ENCODE measurements at places on chromosomes 2 and 18.

GRCh38 chr18:28607991-28608390 lies 431.1 kb upstream of the CDH2 start:
- DNase-seq: no peak

DNA sequence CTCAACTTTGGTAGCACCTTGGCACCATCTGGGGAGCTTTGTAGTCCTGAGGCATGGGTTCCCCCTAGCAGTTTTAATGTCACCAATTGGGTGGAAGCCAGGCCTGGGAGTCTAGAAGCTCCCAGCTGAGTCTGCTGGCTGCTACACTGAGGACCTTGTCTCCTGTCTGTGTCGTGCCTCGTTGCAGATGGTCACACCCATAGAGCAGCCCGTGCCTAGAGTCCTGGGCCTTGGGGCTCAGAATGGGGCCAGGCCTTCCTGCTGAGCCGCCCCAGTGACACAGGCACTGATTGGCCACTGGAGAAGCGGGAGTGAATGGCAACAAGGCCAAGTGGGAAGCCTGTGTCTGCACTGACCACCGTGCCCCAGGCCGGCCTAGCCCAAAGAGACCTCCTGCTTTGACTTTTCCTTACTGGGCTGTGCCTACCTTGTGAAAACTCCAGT lies 113.2 kb downstream of the SH3RF3 start:
- no peak for DNase-seq

GRCh38 chr2:7771781-7772180 lies 854.6 kb downstream of the RNF144A start:
- DNase-seq: no peak

DNA sequence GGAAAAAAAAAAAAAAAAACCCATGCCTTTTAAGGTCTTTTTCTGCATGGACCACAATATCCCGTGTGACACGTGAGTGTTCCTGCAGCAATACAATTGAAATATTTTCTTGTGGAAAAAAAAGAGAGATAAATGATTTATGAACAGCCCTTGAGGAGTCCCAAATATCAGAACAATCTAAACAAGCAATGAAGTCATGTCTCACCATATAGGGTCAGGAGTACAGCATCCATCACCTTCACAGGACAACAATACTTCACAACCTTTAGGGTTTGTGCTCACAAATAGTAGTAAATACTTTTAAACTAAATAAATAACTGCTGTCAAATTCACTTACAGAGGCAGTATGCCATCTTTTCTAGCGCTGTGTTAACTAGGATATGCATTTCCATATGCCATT lies 87.9 kb downstream of the ZEB2 start:
- DNase-seq: no peak

DNA sequence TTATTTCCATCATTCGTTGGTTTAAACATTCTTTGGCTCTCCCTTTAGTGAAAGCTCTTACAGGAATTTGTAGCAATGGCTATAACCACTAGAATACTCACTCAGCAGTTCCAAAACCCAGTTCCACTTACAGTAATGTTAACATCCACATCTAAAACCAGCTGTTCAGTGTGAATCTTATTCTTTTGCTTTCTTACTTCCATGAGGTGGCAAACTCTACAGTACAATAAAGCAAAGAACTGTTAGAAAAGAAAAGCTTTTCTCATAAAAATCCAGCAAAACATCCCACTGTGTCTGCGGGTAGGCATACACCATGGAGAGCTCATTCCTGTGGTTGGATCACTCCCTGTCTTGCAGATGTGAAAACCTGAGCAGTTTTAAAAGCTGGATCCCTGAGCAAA lies 147.1 kb downstream of the ARHGAP28 start:
- no peak for DNase-seq

DNA sequence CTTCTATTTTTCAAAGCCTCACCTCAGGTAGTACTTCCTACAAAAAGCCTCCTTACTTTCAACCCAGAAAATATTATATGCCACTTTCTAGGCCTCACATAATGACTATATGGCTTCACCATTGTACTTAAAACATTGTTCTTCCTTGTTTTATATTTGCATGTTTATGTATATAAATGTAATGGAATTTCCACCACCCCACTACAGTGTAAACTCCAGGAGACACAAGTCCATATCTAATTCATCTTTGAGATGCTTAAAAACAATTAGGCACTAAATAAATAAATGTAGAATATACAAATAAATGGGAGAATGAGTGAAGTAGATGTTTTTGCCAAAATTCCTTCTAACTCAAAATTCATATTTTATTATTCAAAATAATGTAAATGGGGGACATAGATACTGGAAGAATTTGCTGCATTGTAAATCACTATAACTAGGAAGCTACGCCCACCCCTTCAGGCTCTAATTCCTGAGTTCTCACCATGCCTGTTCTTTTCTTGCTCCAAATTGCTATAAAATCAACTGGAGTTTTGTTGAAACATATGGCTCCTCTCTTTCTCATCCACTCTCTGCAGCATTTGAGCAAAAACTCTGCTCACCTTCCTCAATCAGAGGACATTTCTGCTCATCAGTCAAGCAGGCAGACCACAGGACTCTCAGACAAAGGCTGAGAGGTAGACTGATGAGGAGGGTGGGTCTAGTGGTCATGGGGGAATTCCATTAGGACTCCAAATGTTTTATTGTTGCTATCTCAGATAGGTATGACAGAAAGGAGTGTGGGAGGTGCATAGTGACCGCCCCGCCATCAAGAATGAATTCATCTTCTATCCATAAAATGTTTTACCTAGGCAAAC lies 243.0 kb downstream of the HNMT start:
- DNase-seq: no peak

DNA sequence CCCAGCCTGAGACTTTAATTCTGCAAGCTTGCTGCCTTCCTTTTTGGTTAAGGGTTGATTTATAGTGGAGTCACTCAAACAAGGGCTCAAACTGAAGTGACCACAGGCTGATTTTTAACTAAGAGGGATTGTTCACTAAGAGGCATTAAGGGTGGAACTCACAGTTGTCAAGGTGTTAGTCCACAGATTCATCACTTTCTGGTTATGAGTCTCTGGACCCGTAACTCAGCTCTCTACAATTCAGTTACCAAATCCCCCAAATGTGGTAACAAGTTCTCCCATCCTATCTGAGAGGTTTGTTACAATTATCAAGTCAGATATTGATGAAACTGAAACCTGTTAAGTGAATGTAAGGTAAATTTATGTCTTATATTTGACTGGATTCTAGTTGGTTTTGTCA lies 185.9 kb upstream of the KLHL14 start:
- DNase-seq: no peak

DNA sequence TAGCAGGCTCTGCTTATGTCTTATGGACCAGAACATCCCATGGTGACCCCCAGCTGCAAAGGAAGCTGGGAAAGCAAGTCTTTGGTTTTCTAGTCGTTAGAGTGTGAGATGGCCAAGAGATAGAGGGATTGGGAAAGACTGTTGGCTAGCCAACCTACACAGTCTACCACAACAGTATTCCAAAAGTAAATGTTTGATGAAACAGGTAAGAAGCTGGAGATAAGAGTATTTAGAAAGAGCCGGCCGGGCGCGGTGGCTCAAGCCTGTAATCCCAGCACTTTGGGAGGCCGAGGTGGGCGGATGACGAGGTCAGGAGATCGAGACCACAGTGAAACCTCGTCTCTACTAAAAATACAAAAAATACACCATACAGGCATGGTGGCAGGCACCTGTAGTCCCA lies 124.4 kb downstream of the GALNT1 start:
- no peak for DNase-seq

GRCh38 chr2:71680925-71681324 lies 227.6 kb downstream of the DYSF start:
- no peak for DNase-seq

DNA sequence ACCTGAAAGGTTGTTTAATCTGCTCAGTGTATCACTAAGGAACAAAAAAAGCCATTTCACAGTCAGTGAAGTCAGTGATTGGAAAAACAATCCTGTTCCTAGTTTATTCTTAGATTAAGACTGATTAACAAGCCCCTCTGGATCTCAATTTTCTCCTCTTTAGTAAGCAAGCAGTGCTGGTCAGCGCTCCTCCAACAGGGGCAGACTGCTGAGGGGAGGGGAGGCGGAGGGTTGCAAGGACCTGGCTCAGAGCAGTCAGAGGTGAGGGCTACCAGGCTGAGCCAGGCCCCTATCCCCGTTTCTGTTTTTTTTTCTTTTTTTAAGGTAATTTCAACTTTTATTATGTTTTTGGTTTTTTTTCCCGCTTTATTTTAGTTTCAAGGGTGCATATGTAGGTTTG lies 24.7 kb upstream of the KCNS3 start:
- DNase-seq: no peak

- no peak for DNase-seq
These were observed 185.6 kb upstream of the COPS8 start for GRCh38 chr2:236899950-236900640.

DNA sequence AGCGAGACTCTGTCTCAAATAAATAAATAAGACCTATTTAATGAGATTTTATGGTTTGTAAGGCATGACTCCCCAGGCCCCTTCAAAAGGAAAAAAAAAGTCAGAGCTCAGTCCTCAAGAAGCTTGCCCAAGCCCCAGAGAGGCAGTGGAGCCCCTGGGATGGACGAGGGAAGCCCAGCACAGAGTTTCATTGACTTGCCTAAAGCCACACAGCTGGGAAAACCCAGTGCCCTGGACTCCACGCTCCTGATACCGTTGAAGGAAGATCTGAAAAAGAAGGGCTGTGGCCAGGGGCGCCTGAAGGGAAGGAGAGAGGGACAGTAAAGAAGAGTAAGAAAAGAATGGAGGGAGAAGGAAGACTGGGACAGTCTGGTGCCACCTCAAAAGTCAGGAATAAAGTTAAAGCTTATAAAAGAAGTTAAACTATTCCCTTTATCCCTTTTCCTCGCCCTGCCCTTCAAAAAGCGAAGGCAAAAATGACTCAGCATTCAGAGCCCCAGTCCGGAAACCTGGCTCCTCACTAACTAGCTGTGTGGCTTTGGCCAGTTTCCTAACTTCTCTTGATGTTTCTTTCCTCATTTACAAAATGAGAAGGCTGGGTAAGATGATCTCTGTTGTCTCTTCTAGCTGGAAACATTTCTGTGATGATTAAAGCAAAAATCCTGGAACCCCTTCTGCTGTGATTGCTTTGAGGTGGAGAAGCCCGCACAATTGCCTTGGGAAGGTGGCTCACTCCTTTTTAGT lies 46.7 kb downstream of the LYPD1 start:
- no peak for DNase-seq

DNA sequence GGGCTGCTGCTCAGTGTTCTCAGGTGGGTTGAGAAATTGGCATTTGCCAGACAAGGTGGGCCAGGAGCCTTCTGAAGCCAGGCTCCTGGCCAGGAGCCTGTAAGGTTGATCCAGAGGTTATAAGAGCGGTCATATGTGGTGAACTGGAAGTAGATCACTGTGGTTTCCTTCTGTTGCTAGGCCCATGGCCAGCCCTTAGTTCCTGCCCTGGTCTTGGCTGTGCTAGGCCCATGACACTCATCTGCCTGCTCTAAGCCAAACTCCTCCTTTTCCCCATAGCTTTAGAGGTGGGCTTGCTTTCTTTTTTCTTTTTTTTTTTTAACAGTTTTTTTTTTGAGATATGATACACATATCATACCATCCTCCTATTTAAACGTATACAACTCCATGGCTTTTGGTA lies 5.0 kb upstream of the MGAT5 start:
- no peak for DNase-seq

DNA sequence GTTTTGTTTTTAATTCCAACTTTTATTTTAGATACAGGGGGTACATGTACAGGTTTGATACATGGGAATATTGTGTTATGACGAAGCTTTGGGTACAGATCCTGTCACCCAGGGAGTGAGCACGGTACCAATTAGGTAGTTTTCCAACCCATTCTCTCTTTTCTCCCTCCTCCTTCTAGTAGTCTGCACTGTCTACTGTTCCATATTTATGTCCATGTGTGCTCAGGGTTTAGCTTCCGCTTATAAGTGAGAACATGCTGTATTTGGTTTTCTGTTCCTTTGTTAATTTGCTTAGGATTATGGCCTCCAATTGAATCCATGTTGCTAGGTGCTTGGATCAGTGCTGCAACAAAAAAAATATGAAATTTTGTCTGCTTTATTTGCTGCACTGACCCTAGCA lies 659.3 kb upstream of the TMEFF2 start:
- no peak for DNase-seq

- DNase-seq: no peak
These were observed 10.2 kb upstream of the GTF2A1L start for GRCh38 chr2:48607307-48608014.
